Liver (tissue), 10 donors: ENCODE measurements at places on chromosomes 4 and X.

DNA sequence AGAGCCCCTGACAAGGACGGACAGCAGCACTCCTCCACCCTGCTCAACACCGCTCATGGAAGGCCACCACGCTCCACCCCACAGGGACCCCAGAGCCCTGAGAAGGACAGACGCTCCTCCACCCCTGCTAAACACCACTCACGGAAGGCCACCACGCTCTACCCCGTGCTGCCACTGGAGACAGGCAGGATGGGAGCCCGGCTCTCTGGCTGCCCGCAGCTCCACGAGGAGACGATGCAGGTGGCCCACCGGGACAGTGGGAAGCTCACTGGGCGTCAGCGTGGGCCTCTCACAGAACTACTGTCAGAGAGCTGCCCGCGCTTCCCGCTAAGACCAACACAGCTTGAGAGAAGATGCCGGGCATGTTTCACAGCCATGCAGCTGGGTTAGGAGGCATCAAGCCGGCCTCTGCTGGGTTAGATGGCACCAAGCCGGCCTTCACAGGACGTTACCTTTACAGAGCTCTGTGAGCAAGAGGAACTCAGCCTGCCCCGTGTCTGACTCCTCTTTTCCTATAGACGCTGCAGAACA lies 20.8 kb downstream of the GAK start:
- DNase-seq, result no peak

DNA sequence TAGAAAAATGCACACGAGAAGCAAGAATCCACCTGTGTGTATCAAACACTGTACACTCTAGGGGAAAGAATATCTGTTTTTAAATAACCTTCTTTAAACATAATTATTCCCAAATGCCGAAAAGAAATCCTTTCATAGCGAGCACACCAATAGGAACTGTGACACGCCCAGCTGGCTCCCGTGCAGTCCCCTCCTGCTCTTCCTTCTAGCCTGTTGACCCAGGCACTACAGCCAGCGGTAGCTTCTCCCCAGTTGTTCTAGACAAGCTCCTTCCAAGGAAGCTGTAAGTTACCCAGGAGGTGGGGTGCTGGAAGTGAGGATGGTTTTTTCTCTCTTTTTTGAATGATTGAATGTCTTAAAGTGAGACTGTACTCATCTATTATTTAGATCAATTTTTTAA lies 19.5 kb upstream of the NOCT start:
- no peak for DNase-seq

DNA sequence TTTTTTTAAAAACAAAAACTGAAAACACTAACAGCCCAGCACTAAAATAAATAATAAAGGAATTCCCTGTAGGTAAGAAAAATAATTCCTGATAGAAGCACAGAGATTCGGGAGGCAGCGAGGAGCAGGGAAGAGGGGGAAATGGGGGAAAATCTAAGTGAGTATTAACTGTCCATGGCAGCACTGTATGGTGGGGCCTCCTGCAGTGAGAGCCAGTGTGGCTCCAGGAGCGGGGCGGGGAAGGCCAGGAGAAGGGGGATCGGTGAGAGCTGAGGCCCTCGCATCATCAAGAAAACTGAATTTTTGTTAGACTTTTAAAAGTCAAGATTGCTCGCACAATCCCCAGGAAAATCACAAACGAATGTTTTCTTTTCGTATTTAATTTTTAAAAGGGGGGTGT lies 14.1 kb downstream of the RNF212 start:
- no peak for DNase-seq

DNA sequence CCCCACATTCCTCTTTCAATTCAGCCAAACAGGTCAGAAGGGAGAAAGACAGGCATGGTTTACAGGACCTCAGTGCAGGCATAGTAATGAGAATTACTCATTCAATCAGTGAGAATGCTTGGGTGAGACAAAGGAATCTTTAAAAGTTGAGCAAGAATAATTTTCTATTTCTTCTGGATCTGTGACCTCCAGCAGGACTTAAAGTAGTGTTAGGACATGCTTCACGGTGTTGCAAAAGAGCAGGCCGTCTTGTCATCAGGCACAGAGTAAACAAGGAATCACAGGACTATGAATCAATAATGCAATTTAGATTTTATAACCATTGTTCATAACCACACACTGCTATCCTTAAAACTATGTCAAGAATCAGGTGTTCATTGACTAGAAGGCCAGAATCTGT lies 130.6 kb upstream of the GLRA2 start:
- no peak for DNase-seq

DNA sequence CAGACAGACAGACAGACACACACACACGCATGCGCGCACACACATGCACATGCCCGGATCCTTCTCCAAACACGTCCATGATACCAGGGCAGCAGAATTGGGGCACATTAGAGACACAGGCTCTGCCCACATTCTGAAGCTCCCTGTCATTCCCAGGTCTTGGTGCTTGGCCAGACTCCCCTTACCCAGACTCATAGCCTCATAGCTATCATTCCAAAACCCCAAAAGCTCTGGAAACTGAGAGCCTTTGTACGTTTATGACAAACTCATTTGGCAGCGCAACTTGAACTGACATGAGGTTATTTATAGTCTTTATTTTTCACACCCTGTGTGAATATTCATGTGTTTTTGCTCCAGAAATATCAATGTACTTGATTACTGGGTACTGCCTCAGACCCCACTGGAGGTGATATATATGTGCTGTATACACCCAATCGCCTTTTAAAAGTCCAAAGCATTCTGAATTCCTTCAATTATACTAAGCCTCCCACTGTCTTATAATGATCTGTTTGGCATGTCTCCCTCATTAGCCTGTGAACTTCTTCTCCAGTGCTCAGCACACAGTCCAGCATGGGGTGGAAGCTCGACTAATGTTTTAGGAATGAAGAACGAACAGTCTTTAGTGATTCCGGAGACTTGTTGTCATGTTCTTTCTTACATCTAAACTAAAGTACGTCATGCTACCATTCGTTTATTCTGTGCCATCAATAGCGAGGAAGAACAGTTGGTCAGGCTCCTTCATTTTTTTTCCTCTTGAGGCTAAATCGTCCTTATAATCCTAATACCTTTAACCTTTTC lies 45.0 kb downstream of the RTL9 start:
- no peak for DNase-seq

- no peak for DNase-seq
Observed at GRCh38 chr4:73499996-73500765, 18.6 kb downstream of the AFM start.

GRCh38 chr4:84263415-84263814 lies 235.7 kb downstream of the NKX6-1 start:
- no peak for DNase-seq

GRCh38 chr4:155667568-155668511 lies 1.2 kb downstream of the GUCY1A1 start:
- DNase-seq, result peak; percentile 44

DNA sequence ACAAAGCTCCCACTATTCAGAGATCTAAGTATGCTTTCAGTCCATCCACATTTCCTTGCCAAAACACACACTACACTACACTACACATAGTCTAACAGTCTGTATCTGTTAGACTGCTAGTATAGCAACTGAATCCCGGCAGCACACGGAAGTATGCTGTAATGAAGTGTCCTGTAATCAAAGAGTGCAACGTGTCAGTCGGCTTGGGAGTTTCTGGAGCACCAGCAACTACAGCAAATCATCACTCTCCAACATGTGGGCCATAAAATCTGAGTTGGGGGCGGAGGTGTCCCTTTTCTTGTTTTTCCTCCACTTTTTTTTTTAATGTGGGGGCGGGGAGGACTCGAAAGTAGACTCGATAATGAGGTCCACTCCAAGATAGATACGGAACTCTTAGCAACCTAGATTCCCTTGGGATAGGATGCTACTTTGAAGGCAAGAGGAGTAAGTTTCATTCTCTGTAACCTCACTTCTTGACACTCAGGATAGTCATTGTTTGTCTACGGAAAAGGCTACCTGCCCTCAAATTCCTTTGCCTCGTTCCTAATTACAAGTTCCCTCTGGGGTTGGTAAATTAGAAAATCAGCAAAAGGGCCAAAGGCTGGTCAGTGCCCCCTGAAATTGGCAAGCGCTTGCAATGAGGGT lies 722 bp downstream of the SLC10A7 start:
- DNase-seq, result peak; percentile 36

DNA sequence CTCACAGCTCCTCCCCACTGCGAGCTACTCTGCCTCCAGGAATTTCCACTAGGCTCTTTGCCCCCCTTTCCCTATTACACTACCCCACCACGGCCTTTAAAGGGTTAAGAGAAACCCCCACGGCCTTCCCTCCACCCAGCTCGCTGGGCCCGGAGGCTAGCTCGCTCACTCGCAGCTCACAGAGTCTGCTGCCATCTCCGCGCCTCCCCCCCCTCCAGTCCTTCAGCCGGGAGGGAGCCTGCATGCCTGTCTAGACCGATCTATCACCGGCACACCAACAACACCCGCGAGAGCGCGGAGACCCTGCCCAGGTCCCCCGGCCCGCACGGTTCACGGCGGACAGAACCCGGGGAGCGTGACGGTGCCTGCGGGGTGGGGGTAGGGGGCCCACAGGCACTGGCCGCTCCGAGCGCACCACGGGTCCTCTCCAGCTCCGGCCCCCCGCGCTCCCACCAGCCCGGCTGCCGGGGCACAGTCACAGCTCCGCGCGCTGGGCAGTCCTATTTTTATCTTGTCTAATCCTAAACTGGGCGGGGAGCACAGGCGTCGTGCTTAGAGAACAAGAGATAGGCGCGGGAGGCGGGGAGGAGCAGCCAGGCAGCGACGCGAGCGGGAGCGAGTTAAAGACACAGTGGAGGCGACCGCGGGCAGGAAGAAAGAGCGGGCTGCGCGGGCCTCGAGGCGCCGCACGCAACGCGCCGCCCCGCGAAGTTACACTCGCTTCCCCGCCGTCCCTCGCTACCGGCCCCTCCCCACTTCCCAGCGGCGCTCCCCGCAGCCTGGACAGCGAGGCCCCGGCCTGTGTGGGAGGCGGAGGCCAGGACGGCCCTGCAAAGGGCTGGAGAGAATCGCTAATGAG lies 3.5 kb downstream of the BCOR start:
- DNase-seq, result peak; percentile 53

DNA sequence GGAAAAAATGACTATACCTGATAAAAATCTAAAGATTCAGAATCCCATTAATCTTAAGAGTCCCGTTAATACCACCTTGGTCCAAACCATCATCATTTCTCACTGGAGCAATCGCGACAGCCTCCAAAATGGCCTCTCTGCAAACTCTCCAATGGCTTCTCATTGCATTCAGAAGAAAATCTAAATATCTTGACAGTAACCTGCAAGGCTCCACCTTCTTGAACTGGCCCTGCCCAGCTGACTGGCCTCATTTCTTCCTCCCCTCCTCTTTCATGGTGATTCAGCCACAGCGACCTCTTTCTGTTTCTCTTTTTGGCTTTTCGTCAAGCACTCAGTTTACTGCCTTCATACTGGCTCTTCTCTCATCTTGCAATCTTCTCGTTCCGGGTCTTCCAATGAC lies 56.2 kb upstream of the GPRIN3 start:
- no peak for DNase-seq

DNA sequence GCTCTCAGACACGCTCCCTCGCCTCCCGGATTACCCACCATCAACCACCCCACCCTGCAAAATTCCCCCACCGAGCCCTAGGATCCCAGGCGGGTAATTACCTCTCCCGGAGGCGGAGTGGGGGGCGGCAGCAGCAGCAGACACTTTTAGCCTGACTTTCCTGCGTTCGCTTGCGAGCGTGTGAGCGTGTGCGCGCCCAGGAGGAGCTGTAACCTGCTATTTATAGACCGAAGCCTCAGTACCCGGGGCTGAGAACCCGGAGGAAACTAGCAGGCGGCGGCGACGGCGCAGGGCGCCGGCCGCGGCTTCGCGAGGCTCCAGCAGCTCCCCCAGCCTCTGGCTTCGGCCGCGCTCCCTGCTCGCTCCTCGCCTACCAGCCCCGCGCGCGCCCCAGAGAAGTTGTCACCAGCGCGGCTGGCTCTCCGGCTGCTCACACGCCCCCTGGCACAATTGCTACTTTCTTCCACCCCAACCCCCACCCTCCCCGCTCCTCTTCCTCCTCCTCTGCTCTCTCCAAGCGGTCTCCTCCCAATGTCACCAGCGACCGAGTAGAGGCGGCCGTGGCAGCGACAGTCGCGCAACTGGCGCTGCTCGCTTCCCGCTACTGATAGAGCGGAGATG lies at the start of gene INPP4B:
Gene INPP4B (minus strand): TSS at position 194 of the 621 bp plus-strand sequence.
- no peak for DNase-seq

GRCh38 chr4:182143086-182143821 lies 99.9 kb upstream of the TENM3 start:
- no peak for DNase-seq

- DNase-seq, result no peak
Observed at GRCh38 chrX:18410038-18410437, 15.4 kb upstream of the CDKL5 start.

DNA sequence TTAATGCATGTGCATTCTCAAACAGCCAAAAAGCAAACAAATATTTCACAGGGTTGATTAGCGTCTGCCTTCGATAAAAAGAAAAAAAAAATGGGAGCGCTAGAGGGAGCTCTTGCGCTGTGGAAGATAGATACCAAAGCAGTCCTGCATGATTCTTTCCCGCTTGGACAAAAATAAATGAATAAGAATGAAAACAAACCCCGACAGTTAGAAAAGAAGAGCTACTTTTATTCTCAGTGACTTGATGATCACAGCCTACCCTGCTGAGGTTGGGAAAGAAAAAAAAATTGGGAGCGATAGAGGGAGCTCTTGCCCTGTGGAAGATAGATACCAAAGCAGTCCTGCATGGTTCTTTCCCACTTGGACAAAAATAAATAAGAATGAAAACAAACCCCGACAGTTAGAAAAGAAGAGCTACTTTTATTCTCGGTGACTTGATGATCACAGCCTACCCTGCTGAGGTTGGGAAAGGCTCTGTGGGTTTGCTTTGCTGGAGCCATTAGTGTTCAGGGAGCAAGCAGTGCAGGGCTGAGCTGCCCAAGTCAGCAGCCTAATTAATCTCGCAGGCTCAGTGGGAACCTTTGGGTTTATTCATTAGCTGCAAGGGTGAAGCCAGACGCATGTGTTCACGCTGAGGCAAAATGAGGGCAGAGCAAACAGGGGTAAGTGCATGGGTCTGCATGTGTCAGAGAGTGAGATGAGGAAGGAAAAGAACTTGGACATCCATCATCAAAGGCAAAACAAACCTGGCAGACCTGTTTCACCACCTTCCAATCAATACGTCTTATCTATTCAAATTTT lies 249.3 kb upstream of the PRKX start:
- DNase-seq, result no peak

DNA sequence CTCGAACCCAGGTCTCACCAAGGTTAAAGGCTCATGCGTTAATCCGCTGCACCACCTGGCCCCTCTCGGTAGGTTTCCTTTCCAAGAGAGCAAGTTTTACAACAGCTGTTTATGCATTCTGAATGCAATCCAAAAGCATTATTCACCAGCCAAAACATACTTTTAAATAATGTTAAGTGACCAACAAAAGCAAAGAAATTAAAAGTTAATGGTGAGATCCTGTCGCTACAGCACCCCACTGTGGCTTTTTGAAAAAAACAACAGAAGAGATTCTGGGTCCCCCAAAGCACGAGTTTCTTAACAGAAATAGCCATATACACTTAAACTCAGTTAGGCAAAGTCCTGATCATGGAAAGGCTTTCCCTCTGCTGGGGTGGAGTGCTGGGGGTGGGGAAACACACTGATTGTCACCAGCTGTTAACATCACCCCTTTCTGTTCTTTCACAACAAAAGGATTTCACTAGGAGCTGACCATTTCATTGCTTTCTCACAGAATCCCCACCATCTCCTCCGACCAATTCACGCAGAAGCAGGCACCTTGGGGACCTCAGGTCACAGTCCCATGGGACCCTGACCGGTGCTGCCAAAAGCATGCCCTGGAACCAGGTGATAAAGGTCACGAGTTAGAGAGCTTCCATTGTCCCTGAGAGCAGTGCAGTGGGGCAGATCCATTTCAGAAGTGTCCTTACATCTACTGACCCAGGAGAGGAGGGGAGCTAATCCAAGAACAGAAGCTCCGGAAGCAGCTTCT lies 51.2 kb downstream of the ZNF827 start:
- DNase-seq, result no peak
